ENCODE measurements at places on chromosomes 4 and X.

DNA sequence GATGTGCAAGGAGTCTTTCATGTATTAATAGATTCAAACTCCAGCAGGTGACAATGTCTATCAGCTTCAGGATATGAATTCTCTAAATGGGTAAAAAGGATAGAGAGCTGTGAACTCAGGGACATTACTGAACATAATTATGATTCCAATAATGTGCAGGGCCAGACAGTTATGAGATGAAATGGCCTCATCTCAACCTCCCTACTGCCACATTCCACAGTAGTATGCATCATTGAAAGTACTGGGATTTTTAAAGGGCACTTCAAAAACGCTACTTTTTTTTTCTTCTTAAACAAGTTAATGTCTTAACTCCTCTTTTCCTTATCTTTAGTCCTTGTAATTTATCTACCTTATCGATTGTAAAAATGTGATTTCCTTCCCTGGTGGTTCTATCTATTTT, 202.0 kb downstream of the APBB2 start:
- no peak for DNase-seq

DNA sequence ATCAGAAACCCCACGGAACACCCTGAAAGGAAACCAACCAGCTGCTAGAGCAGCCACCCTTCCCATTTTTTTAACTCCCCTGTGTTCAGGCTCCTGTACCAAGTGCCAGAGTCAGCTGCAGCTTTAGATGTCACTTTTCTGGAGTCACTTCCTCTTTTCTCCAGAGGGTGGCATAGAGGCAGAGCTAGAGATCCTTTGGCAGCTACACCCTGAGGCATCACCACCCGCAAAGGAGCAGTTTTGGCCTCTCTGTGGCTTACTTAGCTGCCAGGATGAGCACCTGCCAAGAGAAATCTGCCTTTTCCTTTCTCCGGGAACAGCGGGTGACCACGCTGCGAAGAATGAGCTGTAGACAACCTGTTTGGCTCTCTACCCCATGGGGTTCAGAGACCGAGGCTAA, 58.0 kb upstream of the CHRDL1 start:
- DNase-seq: peak; percentile 37

- no peak for DNase-seq
These were observed 110.4 kb upstream of the ATXN3L start for GRCh38 chrX:13430136-13430827.

DNA sequence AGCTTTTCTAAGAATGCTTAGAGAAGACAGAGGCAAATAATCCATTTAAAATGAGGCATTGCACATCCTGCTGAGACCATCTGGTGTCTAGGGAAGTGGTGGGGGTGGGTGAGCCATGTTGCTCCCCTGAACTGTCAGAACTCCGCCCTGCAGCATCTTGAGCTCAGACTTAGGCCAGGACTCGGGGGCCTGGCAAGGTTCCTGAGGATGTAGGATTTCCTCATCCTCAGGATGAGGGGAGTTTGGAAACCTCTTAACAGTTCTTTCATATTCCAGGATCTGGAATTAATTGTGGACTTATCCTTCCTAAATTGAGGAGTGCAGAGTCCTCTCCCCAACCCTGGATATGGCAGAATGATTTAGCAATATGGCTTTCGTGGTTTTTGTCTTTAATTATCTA, 6.6 kb downstream of the TLL1 start:
- DNase-seq: no peak

- no peak for DNase-seq
These were observed 42.4 kb downstream of the MSX1 start for GRCh38 chr4:4901877-4902276.

DNA sequence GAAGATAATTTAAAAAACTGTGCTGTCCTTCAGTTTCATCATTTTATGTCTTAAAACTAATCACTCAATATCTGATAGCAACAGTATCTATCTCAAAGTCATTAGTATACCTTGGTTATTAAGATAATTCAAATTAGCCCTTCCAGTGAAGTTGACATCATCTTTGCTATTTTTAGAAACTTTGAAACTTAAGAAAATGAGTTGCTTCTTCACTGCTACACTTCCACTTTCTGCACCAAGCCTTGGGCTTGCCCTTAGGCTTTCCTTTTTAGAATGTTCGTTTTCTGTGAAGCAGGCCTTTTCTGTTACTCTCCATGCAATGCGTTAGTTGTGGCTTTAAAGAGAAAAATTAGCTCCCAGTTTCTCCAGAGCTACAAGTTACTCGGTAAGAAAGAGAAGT, 4.4 kb upstream of the VAMP7 start:
- DNase-seq: no peak

DNA sequence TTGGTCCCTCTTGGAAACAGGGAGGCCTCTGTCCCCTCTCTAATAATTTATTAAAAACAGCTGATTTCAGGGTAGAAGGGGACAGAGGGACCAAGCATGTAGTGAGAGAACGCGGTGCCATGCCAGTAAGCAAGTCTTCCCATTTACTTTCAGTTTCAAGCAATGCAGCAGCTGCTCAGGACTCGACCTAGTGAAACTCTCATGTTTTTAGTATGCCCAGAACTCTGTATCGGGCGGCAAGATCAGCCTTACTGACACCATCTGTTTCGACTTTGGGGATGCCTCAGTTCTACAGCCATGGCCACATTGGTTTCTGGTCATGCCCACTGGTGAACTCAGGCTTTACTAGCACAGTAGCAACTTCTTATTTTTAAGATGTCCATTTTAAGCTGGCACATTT, 40.6 kb downstream of the ZNF81 start:
- no peak for DNase-seq

DNA sequence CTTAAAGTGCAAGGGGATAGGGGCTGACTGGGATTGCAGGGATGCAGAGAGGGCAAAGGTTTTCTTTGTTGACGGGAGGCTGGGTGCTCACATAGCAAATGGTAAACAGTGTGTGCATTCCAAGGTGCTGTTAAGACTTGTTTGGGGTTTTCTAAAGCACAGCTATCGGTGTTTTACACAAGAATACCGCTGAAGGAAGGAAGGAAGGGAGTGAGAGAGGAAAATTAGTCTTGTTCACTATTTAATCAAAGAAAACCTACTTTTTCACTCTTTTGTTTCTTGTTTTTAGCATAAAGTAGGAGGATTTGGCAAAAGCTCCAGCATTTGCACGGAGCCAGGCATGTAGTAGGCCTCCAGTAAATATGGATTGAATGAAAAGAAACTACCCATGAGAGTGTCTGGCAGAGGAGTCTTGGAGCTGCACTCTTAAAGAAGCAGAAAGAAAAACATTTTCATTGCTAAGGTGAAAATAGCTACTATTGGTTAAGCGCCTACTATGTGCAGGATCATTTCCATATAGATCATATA, 99.7 kb downstream of the FIP1L1 start:
- no peak for DNase-seq

- DNase-seq: peak; percentile 96
These were observed 54.1 kb downstream of the APBB2 start for GRCh38 chr4:41160012-41160789.

GRCh38 chrX:48478806-48479205, 2.8 kb downstream of the FTSJ1 start:
- DNase-seq: no peak

All from kidney tubule cell (primary cell).